ENCODE measurements at places on chromosomes 3 and 15. TPM values are rescaled to one million over a fixed set of nuclear protein-coding genes. Genes with fewer than 3 reads are reported as not detected.

DNA sequence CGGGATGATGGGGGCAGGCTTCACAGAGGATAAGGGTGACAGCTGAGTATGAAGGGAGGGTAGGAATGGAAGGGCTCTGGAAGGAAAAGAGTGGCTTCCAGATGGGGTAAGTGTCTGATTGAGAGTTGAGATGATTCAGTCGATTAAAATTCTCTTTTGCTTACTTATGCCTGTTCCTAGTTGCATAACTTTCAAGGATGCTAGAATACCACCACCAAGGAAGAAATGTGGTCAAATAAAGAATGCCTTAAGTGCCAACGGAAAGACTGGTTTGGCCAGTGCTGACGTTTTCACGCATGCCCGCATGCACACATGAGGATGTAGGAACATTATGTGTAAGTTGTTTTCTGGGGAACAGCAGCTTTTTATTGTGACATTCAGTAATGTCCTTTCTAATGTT is 263.4 kb upstream of the WNT5A start:
- no peak for DNase-seq

DNA sequence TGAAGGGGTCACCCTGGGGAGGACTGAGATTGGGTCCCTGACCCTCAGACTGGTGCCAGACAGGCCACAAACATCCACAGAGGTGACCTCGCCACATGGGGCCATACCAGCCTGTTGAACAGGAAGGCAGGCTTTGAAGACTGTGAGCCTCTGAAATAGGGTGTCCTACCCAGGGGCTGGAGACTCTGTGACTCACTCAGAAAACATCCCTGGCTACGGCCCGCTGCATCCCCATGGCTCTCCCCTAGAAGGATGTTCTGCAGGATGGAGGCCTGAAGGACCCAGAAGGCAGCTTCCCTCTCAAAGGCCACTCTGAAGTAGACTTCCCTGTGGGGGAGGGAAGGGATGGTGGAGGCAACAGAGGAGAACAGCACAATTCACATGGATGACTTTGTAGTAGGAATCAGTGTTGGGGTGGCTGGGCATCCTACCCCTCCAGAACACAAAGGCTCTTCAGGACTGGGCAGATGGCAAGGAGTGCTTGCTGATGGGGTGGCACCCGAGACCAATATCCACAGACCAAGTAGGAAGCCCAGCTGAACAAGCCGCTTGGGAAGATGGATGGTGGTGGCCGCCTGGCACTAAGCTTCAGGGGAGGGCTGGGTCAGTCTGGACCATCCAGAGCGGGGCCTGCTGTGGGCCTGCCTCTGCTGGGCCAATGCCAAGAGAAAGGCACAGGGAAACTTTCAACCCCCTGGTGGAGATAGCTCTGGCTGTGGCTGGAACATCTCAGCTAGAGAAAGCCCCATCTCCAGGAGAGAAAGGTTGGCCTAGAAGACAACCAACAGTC is 37.6 kb upstream of the DUSP7 start:
- no peak for DNase-seq

DNA sequence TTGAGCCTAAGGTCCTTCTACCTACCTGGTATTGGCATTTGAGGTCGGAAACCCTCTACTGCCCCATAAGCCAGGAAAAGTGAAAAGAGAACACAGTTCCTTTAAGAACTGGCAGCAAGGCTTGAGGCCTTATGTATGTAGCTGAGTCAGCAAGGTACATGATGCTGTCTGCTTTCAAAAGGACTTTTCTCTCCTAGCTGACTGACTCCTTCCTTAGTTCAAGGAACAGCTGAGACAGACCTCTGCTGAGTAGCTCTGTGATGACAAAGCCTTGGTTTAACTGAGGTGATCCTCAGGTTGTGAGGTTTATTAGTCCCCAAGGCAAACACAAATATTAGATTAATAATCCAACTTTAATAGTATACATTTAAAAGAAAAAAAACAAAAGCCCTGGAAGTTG is 45.8 kb downstream of the ADPGK start:
- no peak for DNase-seq

GRCh38 chr3:187737006-187737367 is 8.3 kb downstream of the BCL6 start:
- DNase-seq, result no peak

DNA sequence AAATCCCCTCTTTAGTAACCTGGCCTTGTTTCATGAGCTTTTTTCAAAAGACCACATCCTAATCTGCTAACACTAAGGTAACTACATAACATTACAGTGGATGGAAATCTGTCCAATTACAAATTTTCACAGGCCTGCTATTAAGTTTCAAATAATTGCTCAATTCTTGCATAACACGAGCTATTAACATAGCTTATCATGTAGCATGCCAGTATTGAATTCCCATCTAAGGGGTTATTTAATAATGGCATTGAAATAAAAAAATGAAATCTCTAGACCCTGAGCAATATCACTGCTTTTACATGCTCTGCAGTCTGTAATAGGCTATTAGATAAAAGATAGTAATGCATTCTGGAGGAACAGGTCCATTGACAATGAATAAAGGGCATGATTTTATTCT is 748.3 kb upstream of the NECTIN3 start:
- DNase-seq, result no peak

DNA sequence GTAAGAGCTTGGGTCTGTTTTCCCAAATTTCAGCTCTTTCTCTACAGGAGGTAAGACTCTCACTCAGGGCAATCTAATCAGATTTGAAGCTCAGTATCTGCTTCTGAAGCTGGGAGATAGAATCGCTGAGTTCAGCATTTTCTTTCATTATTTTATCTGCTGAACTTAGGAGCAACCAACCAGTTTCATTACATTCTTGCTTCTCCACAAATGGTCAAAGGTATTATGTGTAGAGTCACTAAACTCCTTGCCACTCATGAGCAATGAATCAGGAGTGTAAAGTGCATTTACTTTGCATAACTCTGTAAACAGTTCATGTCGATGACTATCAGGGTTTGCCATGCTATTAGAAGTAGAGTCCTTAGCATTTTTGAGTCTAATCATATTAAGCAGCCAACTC is 249.4 kb downstream of the CHL1 start:
- no peak for DNase-seq

- DNase-seq, result no peak
These were observed 16.4 kb upstream of the HCN4 start for GRCh38 chr15:73385205-73385604.

GRCh38 chr3:105367063-105367405 is 325 bp downstream of the ALCAM start:
- DNase-seq, result no peak

DNA sequence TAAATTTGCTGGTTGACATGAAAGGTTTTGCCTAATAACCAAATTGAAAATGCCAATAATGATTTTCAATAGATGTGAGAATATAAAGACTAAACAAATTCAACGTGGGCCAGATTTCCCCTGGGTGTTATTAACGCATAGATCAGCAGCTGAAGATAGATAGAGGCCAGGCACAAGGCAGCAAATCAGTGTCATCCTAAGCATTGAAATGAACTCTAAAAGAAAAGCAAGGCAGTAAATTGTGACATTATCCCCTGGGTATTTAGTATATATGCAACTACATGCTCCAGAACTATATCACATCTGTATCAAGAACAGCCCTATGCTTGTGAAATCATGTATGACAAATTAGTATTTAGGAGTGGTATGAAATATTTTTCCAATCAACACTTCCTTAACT is 167.1 kb upstream of the EPHA3 start:
- DNase-seq, result no peak

DNA sequence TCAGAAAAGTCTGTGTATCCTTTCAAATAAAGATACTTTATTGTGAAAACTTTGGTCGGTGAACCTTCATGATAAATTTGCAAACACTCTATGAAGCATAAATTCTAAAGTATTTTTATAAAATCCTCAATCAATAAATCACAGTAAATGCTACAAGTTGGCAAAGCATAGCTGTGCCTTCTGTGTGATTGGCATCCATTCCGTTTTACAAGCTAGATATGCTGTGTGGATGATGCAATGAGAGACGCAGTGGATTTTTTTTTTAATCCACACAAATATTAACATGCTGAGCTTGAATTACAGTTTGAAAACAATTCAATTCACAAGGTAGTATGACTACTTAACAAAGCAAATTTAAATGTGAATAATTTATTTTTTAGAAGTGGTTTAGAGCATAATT is 937.2 kb downstream of the ZPLD1 start:
- no peak for DNase-seq

- DNase-seq, result no peak
These were observed 148.2 kb upstream of the TOPAZ1 start for GRCh38 chr3:44093531-44093930.

GRCh38 chr3:140349938-140350337 is 327.9 kb upstream of the TRIM42 start:
- DNase-seq, result no peak

- no peak for DNase-seq
These were observed 1.4 kb downstream of the DNAJA4 start for GRCh38 chr15:78265752-78266224.

- peak; percentile 91 for DNase-seq
These were observed 66.1 kb downstream of the SLC30A4 start for GRCh38 chr15:45456212-45457106.

- no peak for DNase-seq
These were observed 6.6 kb upstream of the MRPS25 start for GRCh38 chr3:15071699-15072098.

- DNase-seq, result no peak
These were observed 218.0 kb downstream of the ZBTB20 start for GRCh38 chr3:114928989-114929640.

GRCh38 chr3:36461597-36461996 is 81.3 kb downstream of the STAC start:
- no peak for DNase-seq

DNA sequence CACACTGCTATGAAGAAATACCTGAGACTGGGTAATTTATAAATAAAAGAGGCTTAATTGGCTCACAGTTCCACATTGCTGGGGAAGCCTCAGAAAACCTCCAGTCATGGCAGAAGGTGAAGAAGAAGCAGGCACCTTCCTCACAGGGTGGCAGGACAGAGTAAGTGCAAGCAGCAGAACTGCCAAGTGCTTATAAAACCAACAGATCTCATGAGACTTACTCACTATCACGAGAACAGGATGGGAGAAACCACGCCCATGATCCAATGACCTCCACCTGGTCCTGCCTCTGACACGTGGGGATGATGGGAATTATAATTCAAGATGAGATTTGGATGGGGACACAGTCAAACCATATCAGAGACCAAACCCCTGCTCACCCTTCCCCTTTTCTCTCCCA is 75.0 kb downstream of the TRIM69 start:
- DNase-seq, result no peak

DNA sequence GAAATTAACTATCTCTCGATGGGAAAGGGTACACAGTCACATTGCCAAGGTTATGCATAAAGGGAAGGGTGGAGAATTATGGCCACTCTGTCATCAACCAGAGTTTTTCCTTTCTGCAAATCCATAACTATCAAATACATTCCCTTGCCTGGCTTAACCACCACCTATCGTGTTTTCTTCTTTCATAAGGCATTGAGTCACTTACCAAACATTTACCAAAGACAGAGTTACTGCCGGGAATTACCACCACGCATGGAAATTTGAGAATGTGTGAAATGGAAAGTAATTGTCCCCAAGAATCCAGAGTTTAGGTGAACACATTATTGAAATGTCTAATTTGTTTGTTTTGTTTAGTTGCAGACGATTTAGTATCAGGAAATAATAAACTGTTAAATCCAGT is 134.3 kb upstream of the LRRN1 start:
- DNase-seq, result no peak

DNA sequence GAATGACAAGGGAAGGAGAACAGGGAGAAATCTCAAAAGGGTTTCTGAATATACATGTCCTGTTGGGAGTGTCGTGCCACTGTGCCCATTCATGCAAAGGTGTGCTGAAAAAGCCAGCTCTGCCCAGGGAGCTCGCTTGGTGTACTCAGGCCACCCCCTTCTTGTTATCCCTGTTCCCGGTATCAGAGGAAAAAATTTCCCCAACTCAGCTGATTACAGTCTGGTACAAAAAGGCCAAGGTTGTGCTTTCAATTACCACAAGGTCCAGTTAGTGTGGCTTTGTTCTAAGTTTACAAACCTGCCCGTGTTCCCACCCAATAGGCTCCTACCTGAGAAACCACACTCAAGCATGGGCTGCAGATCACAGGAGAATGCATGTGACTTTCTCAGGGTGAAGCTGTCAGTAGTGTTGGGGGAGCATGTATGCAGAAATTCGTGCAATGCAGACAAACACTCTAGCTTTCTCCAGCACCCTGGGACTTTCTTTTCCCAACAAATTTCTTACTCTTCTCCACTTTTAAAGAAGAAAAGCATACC is 648.5 kb downstream of the NR2F2 start:
- DNase-seq, result no peak

- no peak for DNase-seq
These were observed 1.6 kb upstream of the SMAD6 start for GRCh38 chr15:66700412-66700801.

- no peak for DNase-seq
These were observed 130.7 kb downstream of the APBA2 start for GRCh38 chr15:29016518-29016917.

DNA sequence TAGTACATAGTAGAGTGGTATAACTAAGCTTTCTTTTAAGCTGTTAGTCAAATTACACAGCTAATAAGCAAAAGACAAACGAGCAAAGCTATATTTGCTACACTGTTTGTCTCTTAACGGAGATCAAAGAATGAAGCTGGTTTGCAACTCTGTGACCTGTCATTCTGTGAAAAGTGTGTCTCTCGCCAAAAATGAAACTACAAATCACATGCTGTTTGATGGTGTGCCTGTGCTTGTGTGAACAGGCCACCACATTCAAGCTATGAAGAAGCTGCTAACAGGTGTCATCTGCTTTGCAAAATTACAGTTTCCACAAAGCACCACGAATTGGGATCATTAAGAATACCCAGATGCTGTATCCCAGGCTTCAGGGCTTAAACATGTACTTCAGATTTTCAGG is 667.8 kb upstream of the NAALADL2 start:
- DNase-seq, result no peak

DNA sequence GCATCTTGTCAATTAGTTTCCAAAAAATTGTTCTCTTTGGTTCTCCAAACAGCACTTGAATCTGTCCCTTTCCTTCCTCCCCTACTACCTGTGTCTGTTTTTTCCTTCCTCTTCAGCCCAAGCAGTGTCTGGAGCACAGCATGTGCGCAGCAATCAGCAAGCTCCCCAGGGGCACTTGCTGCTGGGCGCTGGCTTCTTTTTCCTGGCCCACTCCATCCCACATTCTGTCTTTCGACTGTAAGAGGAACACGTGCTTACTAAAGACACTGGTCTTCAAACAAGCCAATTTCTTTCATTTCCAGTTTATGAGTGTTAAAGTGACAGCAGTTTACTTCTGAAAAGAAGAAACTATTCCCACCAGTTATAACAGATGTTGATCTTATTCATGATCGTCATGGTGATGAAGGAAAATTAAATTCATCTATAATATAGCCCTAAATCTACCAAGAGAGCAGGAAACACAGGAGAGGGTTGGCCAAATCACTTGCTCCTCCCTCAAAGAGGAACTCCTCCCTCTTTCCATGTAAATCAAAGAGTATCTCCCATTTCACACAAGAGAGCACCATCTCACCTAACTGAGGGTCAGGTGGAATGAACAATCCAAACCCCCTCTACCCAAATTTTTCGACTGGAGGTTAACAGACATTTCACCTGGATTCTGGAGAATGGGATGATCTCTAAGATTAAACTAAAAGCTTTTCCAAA is 115.4 kb downstream of the IGF2BP2 start:
- no peak for DNase-seq

- no peak for DNase-seq
These were observed 73.4 kb downstream of the CRYBG3 start for GRCh38 chr3:97895216-97895615.

The GASK1A gene
- 0.12 TPM for total RNA-seq

The NPAP1 gene
- total RNA-seq, result not detected

The FETUB gene
- not detected for total RNA-seq

The ATP10A gene
- total RNA-seq, result 50.1 TPM

The SRGAP3 gene
- total RNA-seq, result 3.0 TPM

The NCBP2 gene
- 32.3 TPM for total RNA-seq

The LTK gene
- 0.56 TPM for total RNA-seq

The TMIE gene
- total RNA-seq, result not detected

The SLC22A14 gene
- total RNA-seq, result not detected
